T-helper 17 cell (primary cell): ENCODE measurements at places on chromosomes 2 and 18. TPM values are rescaled to one million over a fixed set of nuclear protein-coding genes. Genes with fewer than 3 reads are reported as not detected.
A peak's percentile ranks its signal among the peaks of the same experiment; 100 is the strongest.

The WNT6 gene
- total RNA-seq, result not detected

DNA sequence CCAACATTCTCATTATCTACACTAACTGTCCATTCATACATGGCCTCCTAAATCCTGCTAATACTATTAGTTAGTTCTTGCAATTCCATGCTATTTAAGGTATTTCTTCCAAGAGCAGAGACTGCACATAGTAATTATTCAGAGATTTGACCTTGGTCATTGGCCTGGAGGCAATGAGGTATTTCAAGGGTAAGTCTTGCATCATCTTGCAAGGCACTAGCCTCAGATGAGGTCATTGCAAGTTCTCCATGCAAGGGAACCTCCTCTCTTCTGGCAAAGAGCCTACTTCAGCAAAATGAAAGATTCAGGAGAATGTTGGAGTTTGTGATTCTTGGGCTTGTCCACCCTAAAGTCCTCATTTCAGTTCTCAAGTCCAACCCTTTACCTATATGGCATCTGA is 48.5 kb upstream of the IKZF2 start:
- no peak overlapping the region for H3K27ac ChIP-seq
- no peaks in the 10 kb centered on the region for H3K27me3 ChIP-seq
- no peaks in the 10 kb centered on the region for H3K36me3 ChIP-seq
- no peak overlapping the region for H3K4me3 ChIP-seq

GRCh38 chr2:196131949-196132925 is 39.1 kb downstream of the STK17B start:
- peak overlapping the region; percentile 60 for H3K4me3 ChIP-seq
- peak overlapping the region; percentile 88 for H3K27ac ChIP-seq
- peaks cover 6% of the 10 kb centered on the region for H3K4me1 ChIP-seq
- DNase-seq, result peak; percentile 26
- no peaks in the 10 kb centered on the region for H3K27me3 ChIP-seq

DNA sequence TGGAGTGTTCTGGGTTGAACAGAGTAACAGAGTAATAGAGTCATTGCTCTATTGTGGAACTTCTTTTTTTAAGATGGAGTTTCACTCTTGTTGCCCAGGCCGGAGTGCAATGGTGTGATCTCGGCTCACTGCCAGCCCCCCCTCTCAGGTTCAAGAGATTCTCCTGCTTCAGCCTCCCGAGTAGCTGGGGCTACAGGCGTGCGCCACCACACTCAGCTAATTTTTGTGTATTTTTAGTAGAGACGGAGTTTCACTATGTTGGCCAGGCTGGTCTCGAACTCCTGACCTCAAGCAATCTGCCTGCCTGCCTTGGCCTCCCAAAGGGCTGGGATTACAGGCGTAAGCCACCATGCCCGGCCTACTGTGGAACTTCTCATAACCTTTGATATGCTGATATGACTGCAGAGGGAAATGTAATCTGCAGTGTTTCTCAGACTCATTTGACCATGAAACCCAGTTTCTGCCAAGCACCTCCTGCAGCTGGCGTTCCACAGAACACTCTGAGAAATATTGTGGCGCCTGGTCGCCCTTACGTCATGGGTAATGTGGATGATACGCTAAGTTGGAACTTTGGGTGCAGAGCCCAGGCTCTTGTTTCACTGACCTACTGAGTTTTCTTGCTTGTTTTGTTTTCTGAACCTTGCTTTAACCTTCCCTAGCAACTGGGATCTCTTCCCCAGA is 213.8 kb downstream of the BCL2 start:
- no peak for DNase-seq
- peak overlapping the region; percentile 83 for H3K4me3 ChIP-seq
- H3K36me3 ChIP-seq, result peaks cover 6% of the 10 kb centered on the region
- no peak overlapping the region for H3K27ac ChIP-seq

The STAT4 gene
- total RNA-seq, result 128 TPM

- H3K4me1 ChIP-seq, result no peaks in the 10 kb centered on the region
- H3K36me3 ChIP-seq, result no peaks in the 10 kb centered on the region
- H3K4me3 ChIP-seq, result no peak overlapping the region
- DNase-seq, result no peak
Measured at GRCh38 chr2:214226061-214226460, 184.8 kb upstream of the VWC2L start.

- H3K4me1 ChIP-seq, result peaks cover 16% of the 10 kb centered on the region
- H3K4me3 ChIP-seq, result peak overlapping the region; percentile 47
- no peaks in the 10 kb centered on the region for H3K27me3 ChIP-seq
Measured at GRCh38 chr2:231621051-231621879, 28.6 kb downstream of the TEX44 start.

GRCh38 chr2:28348149-28348567 is 44.5 kb upstream of the FOSL2 start:
- no peaks in the 10 kb centered on the region for H3K27me3 ChIP-seq
- DNase-seq, result peak; percentile 38
- peak overlapping the region; percentile 84 for H3K4me3 ChIP-seq
- peak overlapping the region; percentile 85 for H3K27ac ChIP-seq
- H3K36me3 ChIP-seq, result no peaks in the 10 kb centered on the region
- H3K4me1 ChIP-seq, result peaks cover 26% of the 10 kb centered on the region

DNA sequence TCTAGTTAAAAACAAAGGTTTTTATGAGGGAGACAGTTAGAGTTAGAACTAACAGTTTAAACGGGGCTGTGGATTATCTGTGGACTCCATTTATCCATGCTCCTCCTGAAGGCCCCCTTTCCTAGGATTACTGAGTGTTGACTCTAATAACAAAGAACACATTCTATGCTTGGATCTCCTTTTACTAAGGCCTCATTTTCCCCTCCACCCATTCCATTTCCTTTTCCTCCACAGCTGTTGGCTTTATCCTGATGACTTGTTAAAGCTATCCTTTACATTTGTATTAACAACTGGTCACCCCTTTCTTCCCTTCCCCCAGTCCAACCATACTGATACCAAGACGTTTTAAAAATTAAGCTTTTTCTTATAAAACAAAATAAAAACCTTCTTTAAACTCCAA is 220.6 kb downstream of the SRBD1 start:
- H3K36me3 ChIP-seq, result peaks cover 2% of the 10 kb centered on the region
- no peaks in the 10 kb centered on the region for H3K4me1 ChIP-seq
- H3K27ac ChIP-seq, result no peak overlapping the region
- H3K4me3 ChIP-seq, result no peak overlapping the region
- DNase-seq, result no peak

The CCDC141 gene
- total RNA-seq, result 22.8 TPM

GRCh38 chr18:48455555-48456478 is 46.6 kb upstream of the ZBTB7C start:
- H3K36me3 ChIP-seq, result no peaks in the 10 kb centered on the region
- peak; percentile 36 for DNase-seq
- peak overlapping the region; percentile 79 for H3K4me3 ChIP-seq
- no peak overlapping the region for H3K27ac ChIP-seq
- peaks cover 30% of the 10 kb centered on the region for H3K4me1 ChIP-seq
- peaks cover 40% of the 10 kb centered on the region for H3K27me3 ChIP-seq

DNA sequence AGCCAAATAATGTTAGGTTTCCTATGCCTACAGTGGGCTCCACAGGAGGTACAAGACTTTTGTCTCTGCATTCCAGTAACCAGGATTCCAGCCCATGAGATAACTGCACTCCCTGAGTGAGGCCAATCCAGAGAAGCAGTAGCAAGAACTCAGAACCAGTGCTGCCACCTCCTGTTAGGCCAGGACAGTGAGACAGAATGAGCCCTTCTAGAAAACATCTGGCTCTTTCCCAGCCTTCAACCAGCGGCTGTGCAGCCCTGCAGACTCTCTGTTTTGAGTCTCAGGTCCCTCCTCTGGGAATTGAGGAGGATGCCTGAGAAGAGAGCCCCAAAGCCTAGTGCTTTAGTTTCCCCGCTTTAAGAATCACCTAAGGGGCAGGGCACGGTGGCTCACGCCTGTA is 44.2 kb downstream of the ARID5A start:
- H3K4me1 ChIP-seq, result peaks cover 4% of the 10 kb centered on the region
- no peak overlapping the region for H3K27ac ChIP-seq
- peaks cover 5% of the 10 kb centered on the region for H3K27me3 ChIP-seq
- H3K36me3 ChIP-seq, result peaks cover 3% of the 10 kb centered on the region
- H3K4me3 ChIP-seq, result no peak overlapping the region

GRCh38 chr2:240405684-240406313 is 29.7 kb upstream of the GPC1 start:
- H3K27ac ChIP-seq, result peak overlapping the region; percentile 81
- H3K36me3 ChIP-seq, result no peaks in the 10 kb centered on the region
- H3K4me3 ChIP-seq, result no peak overlapping the region
- DNase-seq, result no peak

The PLB1 gene
- 2.2 TPM for total RNA-seq

DNA sequence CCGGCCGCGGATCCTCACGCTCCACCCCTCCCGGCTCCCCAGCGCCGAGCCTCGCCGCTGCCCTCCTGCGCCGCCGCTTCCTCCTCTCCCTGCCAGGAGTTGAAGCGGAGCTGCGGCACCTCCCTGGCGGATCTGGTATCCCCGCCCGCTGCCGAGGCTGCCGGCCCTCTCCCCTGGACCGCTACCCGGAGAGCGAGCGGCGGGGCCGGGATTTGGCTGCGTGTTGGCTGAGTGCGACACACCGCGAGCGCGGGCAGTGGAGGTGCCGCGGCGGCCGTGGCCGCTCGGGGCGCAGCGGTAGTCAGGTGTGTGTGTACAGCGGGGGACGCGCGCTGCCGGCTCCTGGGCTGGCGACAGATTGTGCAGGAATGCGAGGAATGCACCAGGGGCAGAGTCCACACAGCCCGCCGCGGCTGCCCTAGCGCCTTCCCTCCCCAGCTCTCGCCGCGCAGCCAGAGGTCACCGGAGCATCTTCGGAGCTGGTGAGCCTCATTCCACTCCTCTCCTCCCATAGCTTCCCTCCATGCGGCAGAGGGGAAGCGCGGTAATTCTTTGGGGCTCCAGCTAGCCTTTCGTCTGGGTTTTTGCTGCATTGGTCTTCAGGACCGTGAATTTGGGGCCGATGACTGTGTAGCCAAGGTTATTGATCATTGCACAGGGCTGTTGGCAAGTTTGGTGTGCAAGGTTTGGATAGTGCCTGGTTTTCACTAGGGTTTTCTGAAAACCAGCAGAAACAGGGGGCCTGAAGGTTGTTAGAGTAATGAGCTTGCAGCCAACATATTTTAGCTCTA is 1.3 kb downstream of the PKP4 start:
- no peaks in the 10 kb centered on the region for H3K36me3 ChIP-seq
- peak overlapping the region; percentile 97 for H3K4me3 ChIP-seq
- peaks cover 22% of the 10 kb centered on the region for H3K4me1 ChIP-seq
- peaks cover 9% of the 10 kb centered on the region for H3K27me3 ChIP-seq

DNA sequence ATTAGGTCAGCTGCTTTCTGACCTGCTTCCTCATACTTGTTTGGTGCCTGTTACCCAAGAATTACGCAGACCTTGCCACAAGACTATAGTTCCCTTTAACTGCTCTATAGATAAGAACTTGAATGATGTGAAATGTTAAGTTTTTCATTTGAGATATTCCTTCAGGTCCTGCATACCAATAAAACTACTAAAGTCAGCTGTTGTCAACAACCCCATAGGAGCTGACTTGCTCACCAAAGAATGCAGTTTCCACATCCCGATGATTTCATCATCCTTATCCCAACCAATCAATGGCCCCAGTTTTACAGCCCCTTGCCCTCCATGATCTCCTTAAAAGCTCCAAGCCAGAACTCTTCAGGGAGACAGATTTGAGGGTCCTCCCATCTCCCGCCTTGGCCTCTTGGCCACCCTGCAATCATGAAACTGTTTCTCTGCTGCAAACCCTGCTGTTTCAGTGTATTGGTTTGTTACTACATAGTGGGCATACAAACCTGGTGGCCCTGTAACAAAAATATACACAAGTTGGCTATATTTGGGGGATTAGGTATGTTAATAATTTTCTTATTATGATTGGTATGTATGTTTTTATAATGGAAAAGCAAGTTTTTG is 396.3 kb upstream of the CHST9 start:
- no peaks in the 10 kb centered on the region for H3K4me1 ChIP-seq
- no peak for DNase-seq
- H3K27ac ChIP-seq, result no peak overlapping the region
- H3K27me3 ChIP-seq, result no peaks in the 10 kb centered on the region

GRCh38 chr18:62919109-62919838 is 203.9 kb downstream of the PHLPP1 start:
- DNase-seq, result no peak
- H3K36me3 ChIP-seq, result peaks cover 11% of the 10 kb centered on the region
- H3K27me3 ChIP-seq, result no peaks in the 10 kb centered on the region
- no peak overlapping the region for H3K27ac ChIP-seq
- no peak overlapping the region for H3K4me3 ChIP-seq
- peaks cover 2% of the 10 kb centered on the region for H3K4me1 ChIP-seq

The SPP2 gene
- total RNA-seq, result not detected

GRCh38 chr2:21779786-21780185 is 656.0 kb downstream of the TDRD15 start:
- no peak overlapping the region for H3K4me3 ChIP-seq
- H3K4me1 ChIP-seq, result no peaks in the 10 kb centered on the region
- DNase-seq, result no peak
- H3K27ac ChIP-seq, result no peak overlapping the region

- no peak overlapping the region for H3K4me3 ChIP-seq
- H3K27ac ChIP-seq, result no peak overlapping the region
- H3K27me3 ChIP-seq, result no peaks in the 10 kb centered on the region
Measured at GRCh38 chr2:223890721-223891120, 53.3 kb upstream of the AP1S3 start.

- no peak overlapping the region for H3K27ac ChIP-seq
- no peak overlapping the region for H3K4me3 ChIP-seq
- no peaks in the 10 kb centered on the region for H3K36me3 ChIP-seq
- H3K27me3 ChIP-seq, result peaks cover 11% of the 10 kb centered on the region
- no peak for DNase-seq
- peaks cover 5% of the 10 kb centered on the region for H3K4me1 ChIP-seq
Measured at GRCh38 chr2:207692206-207693065, 19.0 kb upstream of the CCNYL1 start.

- no peak overlapping the region for H3K27ac ChIP-seq
- no peak for DNase-seq
- peak overlapping the region; percentile 73 for H3K4me3 ChIP-seq
Measured at GRCh38 chr18:59267503-59268126, 5.6 kb downstream of the RAX start.

GRCh38 chr2:168736649-168737445 is 65.6 kb upstream of the NOSTRIN start:
- DNase-seq, result no peak
- H3K27me3 ChIP-seq, result no peaks in the 10 kb centered on the region
- H3K4me3 ChIP-seq, result no peak overlapping the region
- H3K27ac ChIP-seq, result no peak overlapping the region
- peaks cover 19% of the 10 kb centered on the region for H3K4me1 ChIP-seq
